ENCODE measurements at places on chromosomes 6 and 20. TPM values are rescaled to one million over a fixed set of nuclear protein-coding genes. Genes with fewer than 3 reads are reported as not detected.

Gene GPX5
- total RNA-seq, result not detected

- no peak for DNase-seq
Measured at GRCh38 chr6:155521719-155522118, 66.1 kb upstream of the NOX3 start.

DNA sequence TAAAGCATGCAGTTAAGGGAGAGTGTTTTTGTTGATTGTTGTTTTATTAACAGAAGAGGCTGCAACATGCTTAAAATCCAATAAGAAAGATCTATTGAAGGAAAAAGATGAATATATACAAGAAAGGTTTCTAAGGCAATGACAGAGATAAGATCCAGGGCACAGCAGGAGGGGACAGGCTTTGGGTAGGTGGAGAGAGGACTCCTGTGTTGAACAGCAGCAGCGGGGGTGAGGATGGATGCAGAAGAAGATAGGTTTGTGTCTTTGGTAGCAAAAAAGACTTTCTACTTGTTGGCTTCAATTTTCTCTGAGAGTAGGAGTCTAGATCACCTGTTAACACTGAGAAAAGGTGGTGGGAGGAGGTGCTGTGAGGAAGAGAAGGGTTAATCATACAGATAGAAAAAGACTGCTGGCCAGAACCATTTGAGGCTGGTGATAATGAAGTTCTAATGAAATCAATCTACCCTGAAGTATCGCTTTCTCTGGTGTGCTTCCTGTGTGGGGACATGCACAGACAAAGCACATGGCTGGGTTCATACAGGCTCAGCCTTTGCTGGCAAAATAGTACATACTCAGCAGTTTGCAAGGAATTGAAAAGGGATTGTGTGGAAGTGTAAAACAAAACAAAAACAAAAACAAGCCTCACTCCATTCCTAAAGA lies 17.2 kb upstream of the DST start:
- no peak for DNase-seq

Gene GSTA3
- not detected for total RNA-seq

Gene HRH3
- total RNA-seq, result not detected

GRCh38 chr6:39841291-39841690 lies 49.1 kb downstream of the DAAM2 start:
- no peak for DNase-seq

GRCh38 chr6:32483968-32484613 lies 44.4 kb downstream of the HLA-DRA start:
- DNase-seq, result no peak

DNA sequence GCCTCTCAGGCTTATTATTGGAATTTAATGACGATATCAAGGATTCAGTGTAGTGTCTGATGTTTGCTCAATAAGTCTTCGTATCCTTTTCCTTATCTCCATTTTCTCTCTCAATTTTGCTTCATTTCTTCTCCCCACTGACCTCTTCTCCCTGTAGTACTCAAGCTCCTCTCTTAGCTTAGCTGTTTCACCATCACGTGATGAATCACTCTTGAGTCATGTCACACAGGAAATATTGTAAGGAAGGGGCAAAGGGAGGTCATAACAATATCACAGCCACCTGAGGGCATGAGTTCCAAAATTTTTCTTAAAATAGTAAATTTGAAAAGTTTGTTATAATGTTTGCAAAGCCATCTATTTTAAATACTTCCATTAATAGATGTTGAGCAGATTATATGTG lies 392.2 kb upstream of the MARCKS start:
- no peak for DNase-seq

DNA sequence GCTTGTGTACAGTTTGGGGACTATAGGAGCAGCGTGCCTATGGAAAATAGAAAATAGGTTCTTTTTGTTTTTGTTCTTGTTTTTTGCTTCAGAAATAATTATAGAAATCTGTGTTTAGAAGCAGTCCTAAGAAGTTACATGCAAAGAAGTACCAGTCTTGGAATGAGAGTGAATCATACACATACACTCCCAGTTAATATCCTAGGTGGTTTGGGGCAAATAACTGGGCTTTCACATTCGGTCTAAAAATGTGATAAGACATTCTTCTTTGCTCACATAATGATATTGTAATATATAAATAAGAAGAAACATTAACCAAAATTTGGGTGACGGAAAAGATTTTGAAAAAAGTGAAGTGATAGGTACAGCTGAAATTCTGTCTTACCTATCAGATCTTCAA lies 61.0 kb downstream of the ENPP1 start:
- no peak for DNase-seq

Gene KCNQ2
- 2.3 TPM for total RNA-seq

- DNase-seq, result no peak
Measured at GRCh38 chr6:141513830-141514229, 618.9 kb upstream of the GJE1 start.

- peak; percentile 31 for DNase-seq
Measured at GRCh38 chr20:39886650-39887190, 802.3 kb downstream of the MAFB start.

GRCh38 chr6:143621876-143622605 lies 55.7 kb upstream of the PHACTR2 start:
- no peak for DNase-seq

- no peak for DNase-seq
Measured at GRCh38 chr6:158207422-158207788, 39.3 kb downstream of the GTF2H5 start.

Gene CHMP4B
- total RNA-seq, result 104 TPM

Gene KCNK16
- not detected for total RNA-seq

GRCh38 chr6:64580346-64580745 lies 944.7 kb downstream of the PHF3 start:
- DNase-seq, result no peak

DNA sequence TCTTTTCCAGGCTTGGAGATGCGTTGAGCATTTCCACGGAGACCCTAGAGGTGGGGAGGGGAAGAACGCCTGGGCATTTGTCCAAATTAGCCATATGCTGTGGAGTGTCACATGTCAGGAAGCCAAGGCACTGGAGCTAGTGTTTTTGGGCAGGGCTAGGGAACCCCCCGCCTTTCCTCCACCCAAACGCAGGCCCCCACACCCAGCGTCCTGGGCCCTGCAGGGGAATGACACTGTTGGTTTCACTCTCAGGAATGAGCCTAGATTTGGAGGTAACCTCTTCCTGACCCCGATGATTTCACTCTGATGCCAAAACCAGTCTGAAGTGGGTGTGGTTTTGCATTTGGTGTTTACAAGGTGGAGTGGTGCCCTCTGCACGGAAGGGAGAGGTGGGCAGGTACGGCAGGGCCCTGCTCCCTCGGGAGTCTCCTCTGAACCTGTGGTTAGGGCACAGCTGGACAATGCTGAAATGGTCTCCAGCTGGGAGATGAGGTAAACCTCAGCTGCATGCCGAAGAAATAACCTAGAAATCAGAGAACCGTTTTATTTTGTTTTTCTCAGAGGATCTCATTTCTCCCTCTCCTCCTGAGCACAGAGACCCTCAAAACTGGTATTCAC lies 29.5 kb downstream of the MTHFD1L start:
- no peak for DNase-seq

DNA sequence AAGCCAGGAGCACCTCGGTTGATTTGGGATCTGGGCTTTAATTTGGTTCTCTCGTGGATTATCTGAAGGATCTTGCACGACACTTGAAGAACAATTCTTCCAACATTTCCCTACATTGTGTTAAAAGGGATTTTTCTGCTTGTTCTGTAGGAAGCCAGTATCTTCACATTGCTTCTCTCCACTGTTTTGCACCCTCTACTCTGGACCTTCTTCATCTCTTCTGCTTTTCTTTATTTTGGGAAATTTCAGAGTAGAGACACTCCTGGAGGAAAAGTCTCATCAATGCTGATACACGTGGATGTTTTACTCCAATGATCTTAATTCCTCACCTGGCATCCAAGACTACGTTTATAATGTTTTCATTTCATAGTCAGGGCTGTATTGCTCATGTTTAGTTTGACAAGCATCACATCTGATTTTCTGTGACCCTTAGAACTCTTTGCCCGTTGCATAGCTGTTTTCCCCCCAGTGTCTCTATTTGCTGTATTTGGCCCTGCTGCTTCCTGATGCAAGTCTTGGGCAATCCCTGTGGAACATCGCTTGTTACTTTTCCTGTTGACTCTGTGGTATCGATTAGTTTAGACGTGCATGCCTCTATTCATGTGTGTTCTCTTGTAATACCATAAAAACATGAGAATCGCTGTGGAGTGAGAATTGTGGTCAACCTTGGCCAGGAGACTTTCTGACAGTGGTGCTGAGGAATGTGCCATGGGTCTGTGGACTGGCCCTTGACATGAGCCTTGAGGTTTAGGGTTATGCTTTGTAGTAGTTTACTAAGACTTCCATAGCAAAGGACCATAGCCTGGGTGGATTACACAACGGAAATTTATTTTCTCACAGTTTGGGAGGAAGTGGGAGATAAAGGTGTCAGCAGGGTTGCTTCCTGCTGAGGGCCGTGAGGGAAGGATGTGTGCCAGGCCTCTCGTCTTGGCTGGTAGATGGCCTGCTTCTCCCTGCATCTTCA lies 12.5 kb downstream of the PLCB1 start:
- no peak for DNase-seq

- no peak for DNase-seq
Measured at GRCh38 chr6:64437996-64438395, 802.4 kb downstream of the PHF3 start.

Gene MYMX
- total RNA-seq, result 0.36 TPM

Gene L3MBTL1
- 4.0 TPM for total RNA-seq

Gene SLC17A2
- not detected for total RNA-seq

Gene MCCD1
- total RNA-seq, result not detected
